Activated CD4-positive, alpha-beta memory T cell treated with anti-CD3 and anti-CD28 coated beads, Interleukin-2, amount 10 ng/mL, durations not matched to agents 7 days and 5 days (primary cell): ENCODE measurements at places on chromosomes 3 and 15. TPM values are rescaled to one million over a fixed set of nuclear protein-coding genes. Genes with fewer than 3 reads are reported as not detected.

CLRN1 gene
- not detected for total RNA-seq

SOX2 gene
- total RNA-seq, result not detected

SLC24A5 gene
- total RNA-seq, result not detected

AHSG gene
- not detected for total RNA-seq

ARPIN gene
- total RNA-seq, result not detected

PRSS50 gene
- not detected for total RNA-seq

LRRIQ4 gene
- not detected for total RNA-seq

CILP gene
- not detected for total RNA-seq

CKMT1B gene
- total RNA-seq, result not detected

GRCh38 chr3:161409069-161409468 is 37.8 kb upstream of the SPTSSB start:
- peaks cover 5% of the 10 kb centered on the region for H3K4me1 ChIP-seq
- no peak for DNase-seq
- H3K27me3 ChIP-seq, result peaks cover 29% of the 10 kb centered on the region
- H3K27ac ChIP-seq, result no peak overlapping the region

GRCh38 chr3:181616088-181617070 is 95.3 kb upstream of the SOX2 start:
- no peak for DNase-seq
- no peak overlapping the region for H3K4me3 ChIP-seq
- H3K4me1 ChIP-seq, result no peaks in the 10 kb centered on the region
- no peaks in the 10 kb centered on the region for H3K36me3 ChIP-seq

GRCh38 chr3:53729618-53730017 is 116.6 kb downstream of the CHDH start:
- H3K27me3 ChIP-seq, result peaks cover 33% of the 10 kb centered on the region
- H3K36me3 ChIP-seq, result no peaks in the 10 kb centered on the region
- H3K4me1 ChIP-seq, result peaks cover 60% of the 10 kb centered on the region
- no peak overlapping the region for H3K27ac ChIP-seq
- no peak for DNase-seq

DNA sequence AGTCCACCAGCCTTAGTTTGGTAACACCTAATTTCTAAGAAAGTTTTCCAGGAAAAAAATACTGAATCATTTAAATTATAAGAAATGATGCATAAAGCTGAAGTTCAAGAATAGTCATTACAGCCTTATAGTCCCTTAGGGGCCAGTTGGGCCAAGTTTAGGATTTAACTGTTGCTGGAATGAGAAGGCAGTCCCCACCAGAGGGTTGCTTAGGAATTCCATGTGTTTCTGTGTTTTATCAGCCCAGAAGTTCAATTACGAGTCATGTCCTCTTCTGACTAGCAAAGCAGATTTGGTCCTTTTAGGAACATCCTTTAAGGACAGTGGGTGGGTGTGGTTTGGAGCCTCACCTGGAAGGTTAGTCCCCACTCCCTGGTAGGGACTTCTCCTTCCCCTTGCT is 57.0 kb upstream of the NR2E3 start:
- H3K27ac ChIP-seq, result no peak overlapping the region
- no peak for DNase-seq
- H3K4me1 ChIP-seq, result peaks cover 8% of the 10 kb centered on the region
- peaks cover 13% of the 10 kb centered on the region for H3K27me3 ChIP-seq

DNA sequence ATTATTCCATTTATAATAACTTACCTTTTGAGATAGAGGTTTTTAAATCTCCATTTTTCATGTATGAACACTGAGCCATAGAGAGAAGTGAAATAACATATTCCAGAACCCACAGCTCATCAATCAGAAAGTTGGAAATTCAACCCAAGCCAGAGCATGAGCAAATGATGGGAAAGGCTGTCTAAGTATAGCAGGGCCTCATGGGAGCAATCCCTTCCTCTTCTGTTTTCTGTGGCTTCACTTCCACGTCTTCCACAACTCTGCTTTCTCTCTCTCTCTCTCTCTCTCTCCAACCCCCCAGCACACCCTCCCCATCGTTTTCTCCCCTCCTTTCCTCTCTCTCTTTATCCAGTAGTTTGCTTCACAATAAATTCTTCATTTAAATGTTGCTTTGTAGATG is 14.8 kb upstream of the IL1RAP start:
- no peak overlapping the region for H3K4me3 ChIP-seq
- no peak for DNase-seq
- peaks cover 47% of the 10 kb centered on the region for H3K27me3 ChIP-seq
- H3K27ac ChIP-seq, result no peak overlapping the region
- no peaks in the 10 kb centered on the region for H3K4me1 ChIP-seq

- no peak overlapping the region for H3K4me3 ChIP-seq
- no peak overlapping the region for H3K27ac ChIP-seq
- DNase-seq, result no peak
- no peaks in the 10 kb centered on the region for H3K4me1 ChIP-seq
- H3K36me3 ChIP-seq, result no peaks in the 10 kb centered on the region
These were observed 209.5 kb downstream of the SOX2 start for GRCh38 chr3:181921220-181921619.

DNA sequence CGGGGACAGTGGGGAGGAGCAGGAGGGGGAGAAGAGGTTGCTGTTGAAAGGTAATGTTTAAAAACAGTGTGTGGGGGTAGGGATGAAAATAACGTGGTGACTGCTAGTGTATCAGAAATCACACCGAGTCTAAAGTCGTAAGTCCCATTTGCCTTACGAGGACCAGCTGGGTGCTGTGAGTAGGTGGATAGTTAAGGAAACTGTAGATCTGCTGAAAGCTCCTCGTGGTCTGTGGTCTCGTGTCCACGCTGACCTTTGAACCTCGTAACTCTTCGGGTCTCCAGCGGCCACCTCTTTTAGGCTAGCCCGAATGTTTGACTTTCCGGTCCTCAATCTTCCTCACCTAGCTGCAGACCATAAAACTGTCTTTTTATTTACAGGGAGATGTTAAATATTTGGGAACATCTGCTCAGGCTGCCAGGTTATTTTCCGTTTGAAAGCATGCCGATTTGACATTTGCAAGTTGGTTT is 29.3 kb upstream of the ST3GAL6 start:
- no peaks in the 10 kb centered on the region for H3K36me3 ChIP-seq
- DNase-seq, result no peak
- H3K27ac ChIP-seq, result no peak overlapping the region
- peaks cover 14% of the 10 kb centered on the region for H3K4me1 ChIP-seq

DNA sequence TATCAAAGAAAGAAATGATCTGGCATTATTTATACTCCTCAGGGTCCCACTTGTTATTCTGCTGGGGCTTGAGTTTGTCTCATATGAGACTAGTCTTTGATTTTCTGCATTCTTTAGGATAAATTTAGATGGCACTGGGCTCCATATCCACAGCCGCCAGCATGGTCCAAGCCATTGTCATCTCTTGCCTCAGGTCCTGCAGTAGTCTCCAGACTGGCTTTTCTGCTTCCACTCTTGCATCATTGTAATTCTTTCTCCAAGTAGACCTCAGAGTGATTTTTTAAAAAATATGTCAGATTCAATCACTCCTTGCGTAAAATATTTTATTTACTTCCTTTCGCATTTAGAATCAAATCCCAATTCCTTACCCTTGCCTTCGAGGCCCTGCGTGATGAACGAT is 50.4 kb upstream of the ST3GAL6 start:
- H3K4me3 ChIP-seq, result no peak overlapping the region
- peaks cover 3% of the 10 kb centered on the region for H3K27me3 ChIP-seq
- DNase-seq, result no peak
- H3K4me1 ChIP-seq, result no peaks in the 10 kb centered on the region
- no peaks in the 10 kb centered on the region for H3K36me3 ChIP-seq

GRCh38 chr3:32076566-32076965 is 29.9 kb upstream of the GPD1L start:
- no peak overlapping the region for H3K27ac ChIP-seq
- peaks cover 11% of the 10 kb centered on the region for H3K27me3 ChIP-seq
- H3K36me3 ChIP-seq, result no peaks in the 10 kb centered on the region
- H3K4me3 ChIP-seq, result no peak overlapping the region
- DNase-seq, result no peak
- H3K4me1 ChIP-seq, result no peaks in the 10 kb centered on the region

DNA sequence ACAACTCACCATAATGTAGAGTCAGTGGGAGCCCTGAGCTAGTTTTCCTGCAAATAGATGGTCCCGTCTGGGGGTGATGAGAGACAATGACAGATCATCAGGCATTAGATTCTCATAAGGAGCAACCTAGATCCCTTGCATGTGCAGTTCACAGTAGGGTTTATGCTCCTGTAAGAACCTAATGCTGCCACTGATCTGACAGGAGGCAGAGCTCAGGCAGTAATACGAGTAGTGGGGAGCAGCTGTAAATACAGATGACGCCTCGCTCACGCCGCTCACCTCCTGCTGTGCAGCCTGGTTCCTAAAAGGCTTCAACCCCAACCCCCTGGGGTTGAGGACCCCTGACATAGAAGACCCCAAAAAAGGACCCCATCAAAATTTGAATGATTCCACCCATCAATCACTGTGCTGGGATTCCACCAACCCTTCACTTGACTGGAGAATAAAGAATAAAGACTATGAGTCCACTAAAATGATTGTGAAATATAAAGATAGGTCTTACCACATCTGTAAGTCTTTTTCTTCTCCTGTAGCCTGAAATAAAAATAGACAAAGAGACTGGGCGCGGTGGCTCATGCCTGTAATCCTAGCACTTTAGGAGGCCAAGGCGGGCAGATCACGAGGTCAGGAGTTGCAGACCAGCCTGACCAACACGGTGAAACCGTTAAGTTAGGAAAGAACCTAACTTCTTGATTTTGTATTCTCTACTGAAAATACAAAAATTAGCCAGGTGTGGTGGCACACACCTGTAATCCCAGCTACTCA is 9.9 kb upstream of the UBL7 start:
- no peak overlapping the region for H3K4me3 ChIP-seq
- peaks cover 4% of the 10 kb centered on the region for H3K4me1 ChIP-seq
- DNase-seq, result no peak
- peaks cover 50% of the 10 kb centered on the region for H3K36me3 ChIP-seq

- no peak for DNase-seq
- H3K27me3 ChIP-seq, result no peaks in the 10 kb centered on the region
- no peak overlapping the region for H3K4me3 ChIP-seq
- peaks cover 53% of the 10 kb centered on the region for H3K36me3 ChIP-seq
- peaks cover 12% of the 10 kb centered on the region for H3K4me1 ChIP-seq
These were observed 39.0 kb downstream of the U2SURP start for GRCh38 chr3:143040261-143040879.

- no peak for DNase-seq
- H3K27me3 ChIP-seq, result no peaks in the 10 kb centered on the region
- peaks cover 37% of the 10 kb centered on the region for H3K4me1 ChIP-seq
- no peak overlapping the region for H3K27ac ChIP-seq
- peaks cover 2% of the 10 kb centered on the region for H3K36me3 ChIP-seq
These were observed 72.9 kb downstream of the DAPK2 start for GRCh38 chr15:63973212-63974009.

- no peaks in the 10 kb centered on the region for H3K36me3 ChIP-seq
- no peak overlapping the region for H3K27ac ChIP-seq
- peaks cover 18% of the 10 kb centered on the region for H3K4me1 ChIP-seq
- no peaks in the 10 kb centered on the region for H3K27me3 ChIP-seq
- H3K4me3 ChIP-seq, result no peak overlapping the region
These were observed 147.5 kb downstream of the FILIP1L start for GRCh38 chr3:99966662-99967416.

DNA sequence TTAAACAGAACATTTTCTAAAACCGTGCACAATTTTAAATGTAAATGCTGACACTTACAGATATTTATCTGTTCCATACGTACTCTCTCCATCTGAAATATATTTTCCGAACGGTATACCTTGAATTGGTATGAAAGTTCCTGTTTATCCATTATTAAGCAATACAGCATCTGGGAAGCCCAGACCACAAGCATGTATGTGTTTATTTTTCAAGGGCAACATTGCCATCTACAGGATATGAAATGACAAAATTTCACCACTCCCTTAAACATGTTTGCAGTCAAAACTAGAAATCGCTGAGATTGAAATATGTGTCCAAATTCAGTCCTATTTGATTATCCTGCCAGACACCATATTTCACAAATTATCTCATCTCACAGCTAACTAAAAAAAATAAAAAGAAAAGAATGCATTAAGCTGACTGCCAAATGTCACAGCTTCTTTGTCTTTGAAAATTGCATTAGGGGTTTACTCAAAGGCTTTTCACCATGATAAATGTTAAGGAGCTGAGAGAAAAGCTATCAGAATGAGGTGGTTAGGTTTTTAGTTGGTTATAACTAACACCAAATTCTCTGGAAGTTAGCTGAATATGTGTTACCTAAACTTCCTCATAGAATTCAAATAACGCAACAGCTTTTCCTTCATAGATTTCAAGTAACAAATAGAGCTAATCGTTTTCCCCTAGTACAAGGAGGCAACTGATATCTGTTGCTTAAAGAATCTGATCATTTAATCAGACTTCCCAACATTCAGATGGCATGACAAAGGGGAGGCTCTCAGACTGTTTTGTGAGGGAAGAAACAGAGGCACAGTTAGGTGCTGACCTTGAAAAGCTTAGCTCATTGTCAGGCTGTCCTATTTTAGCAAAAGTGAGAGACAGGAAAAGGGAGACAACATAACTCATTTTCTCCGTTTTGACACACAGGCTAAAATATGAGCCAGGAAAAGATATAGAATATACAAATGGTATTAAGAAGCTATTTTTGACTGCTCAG is 533.1 kb downstream of the TBL1XR1 start:
- H3K4me3 ChIP-seq, result no peak overlapping the region
- H3K27me3 ChIP-seq, result no peaks in the 10 kb centered on the region
- H3K36me3 ChIP-seq, result no peaks in the 10 kb centered on the region
- no peaks in the 10 kb centered on the region for H3K4me1 ChIP-seq
- DNase-seq, result no peak

GRCh38 chr15:96334705-96335410 is 4.4 kb downstream of the NR2F2 start:
- H3K27ac ChIP-seq, result no peak overlapping the region
- H3K27me3 ChIP-seq, result peaks cover 72% of the 10 kb centered on the region
- peaks cover 12% of the 10 kb centered on the region for H3K36me3 ChIP-seq
- H3K4me3 ChIP-seq, result no peak overlapping the region
- no peak for DNase-seq

- no peaks in the 10 kb centered on the region for H3K4me1 ChIP-seq
- no peak overlapping the region for H3K27ac ChIP-seq
These were observed 39.2 kb downstream of the GOLGB1 start for GRCh38 chr3:121710347-121710746.

GRCh38 chr3:33318710-33319380 is 41.6 kb downstream of the FBXL2 start:
- no peak overlapping the region for H3K4me3 ChIP-seq
- H3K36me3 ChIP-seq, result no peaks in the 10 kb centered on the region
- H3K27me3 ChIP-seq, result peaks cover 24% of the 10 kb centered on the region
- H3K4me1 ChIP-seq, result no peaks in the 10 kb centered on the region
- DNase-seq, result no peak

GRCh38 chr3:148265841-148266240 is 431.9 kb upstream of the AGTR1 start:
- no peaks in the 10 kb centered on the region for H3K36me3 ChIP-seq
- no peak overlapping the region for H3K27ac ChIP-seq
- H3K4me1 ChIP-seq, result no peaks in the 10 kb centered on the region
- no peak overlapping the region for H3K4me3 ChIP-seq

DNA sequence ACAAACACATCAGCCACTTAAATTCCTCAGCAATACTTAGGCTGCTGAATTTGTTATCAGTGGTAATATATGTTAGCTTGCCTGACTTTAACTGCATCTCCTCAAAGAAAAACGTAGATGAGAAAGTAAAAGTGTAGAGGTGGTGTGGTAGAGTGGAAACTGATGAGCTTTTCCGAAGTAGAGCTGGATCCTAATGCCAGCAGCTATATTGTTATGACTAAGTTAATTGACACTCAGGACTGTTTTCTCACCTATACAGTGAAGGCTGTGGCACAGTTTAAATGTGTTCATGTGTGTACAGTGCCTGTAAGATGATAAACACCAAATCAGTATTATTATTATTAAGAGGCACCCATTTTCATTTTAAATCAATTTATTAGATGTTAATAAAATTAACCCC is 174.9 kb downstream of the TNIK start:
- no peaks in the 10 kb centered on the region for H3K27me3 ChIP-seq
- peaks cover 52% of the 10 kb centered on the region for H3K4me1 ChIP-seq
- DNase-seq, result no peak
- no peak overlapping the region for H3K4me3 ChIP-seq
- H3K27ac ChIP-seq, result no peak overlapping the region
- peaks cover 14% of the 10 kb centered on the region for H3K36me3 ChIP-seq
